Stimulated activated CD4-positive, alpha-beta T cell treated with anti-CD3 and anti-CD28 coated beads, Interleukin-15, amount 100 ng/mL, for 1 hour (primary cell): ENCODE measurements at places on chromosomes 3 and 15.

GRCh38 chr3:122942239-122942638 lies 85.3 kb downstream of the SEMA5B start:
- no peak for DNase-seq

GRCh38 chr15:39735120-39735717 lies 47.4 kb downstream of the FSIP1 start:
- DNase-seq: no peak

GRCh38 chr3:23873941-23874340 lies 42.8 kb downstream of the NKIRAS1 start:
- DNase-seq: no peak

- DNase-seq: peak; percentile 26
Observed at GRCh38 chr3:196569003-196569516, 600 bp downstream of the FBXO45 start.

GRCh38 chr15:45587863-45588170 lies 638 bp downstream of the BLOC1S6 start:
- no peak for DNase-seq

GRCh38 chr15:80619680-80620079 lies 75.4 kb upstream of the ABHD17C start:
- DNase-seq: no peak

- DNase-seq: no peak
Observed at GRCh38 chr15:41309226-41309905, 23.0 kb downstream of the OIP5 start.

DNA sequence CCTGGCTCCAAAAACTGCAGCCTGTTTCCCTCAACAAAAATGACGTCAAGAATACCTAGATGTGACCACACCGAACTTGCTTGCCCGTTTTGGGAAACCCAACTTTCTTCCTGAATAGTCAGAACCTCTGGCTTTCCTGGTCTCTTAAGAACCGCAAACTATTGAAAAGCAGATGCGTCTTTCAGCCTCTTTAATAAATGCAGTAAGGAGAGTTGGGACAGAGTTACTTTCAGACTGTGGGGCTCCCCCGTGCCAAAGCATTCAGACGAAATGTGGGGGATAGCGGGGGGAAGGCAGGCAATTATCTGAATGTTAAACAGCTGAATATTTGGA lies 1.2 kb upstream of the PROK2 start:
- no peak for DNase-seq

- no peak for DNase-seq
Observed at GRCh38 chr3:57060089-57060821, at the start of gene SPATA12. TSS of gene SPATA12 (plus strand) at chr3:57060664. CDS start at chr3:57073695, 13,031 bp downstream.

- no peak for DNase-seq
Observed at GRCh38 chr3:124486324-124486723, 243.9 kb upstream of the UMPS start.

DNA sequence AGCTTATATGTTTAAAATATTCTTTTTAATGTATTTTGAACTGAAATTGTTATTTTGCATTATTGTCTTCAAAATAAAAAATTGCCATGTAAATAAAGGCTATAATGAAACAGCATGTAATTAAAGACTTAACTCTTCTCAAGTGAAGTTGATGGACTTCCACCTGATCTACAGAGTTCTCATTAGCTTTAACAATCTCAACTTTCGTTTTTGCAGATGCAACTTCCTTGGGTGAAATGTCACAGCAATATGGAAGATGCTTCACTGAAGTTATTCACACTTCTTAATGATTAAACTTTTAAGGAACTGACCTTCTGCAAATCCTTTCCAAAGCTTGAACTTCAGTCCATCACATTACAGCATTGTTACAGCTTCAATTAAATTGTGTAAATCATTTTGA lies 63.6 kb downstream of the OSTN start:
- no peak for DNase-seq

DNA sequence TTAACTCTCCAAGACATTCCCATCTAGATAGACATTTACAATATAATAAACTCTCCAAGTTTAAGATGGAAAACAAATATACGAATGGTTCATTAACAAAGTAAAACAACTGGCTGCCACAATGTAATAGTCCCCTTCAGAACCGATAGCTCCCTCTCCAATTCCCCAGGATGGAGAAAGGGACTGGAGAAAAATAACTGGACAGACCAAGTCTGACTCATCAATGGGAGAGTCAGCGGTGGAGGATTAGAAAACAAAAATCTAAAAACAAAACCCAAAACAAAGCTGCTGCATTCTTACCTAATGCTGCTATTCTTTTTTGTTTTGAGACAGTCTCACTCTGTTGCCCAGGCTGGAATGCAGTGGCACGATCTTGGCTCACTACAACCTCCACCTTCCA lies 468.1 kb downstream of the SHQ1 start:
- no peak for DNase-seq

- DNase-seq: no peak
Observed at GRCh38 chr15:97623091-97623661, 337.3 kb upstream of the ARRDC4 start.

- DNase-seq: no peak
Observed at GRCh38 chr15:96330064-96330449, 443 bp upstream of the NR2F2 start.

DNA sequence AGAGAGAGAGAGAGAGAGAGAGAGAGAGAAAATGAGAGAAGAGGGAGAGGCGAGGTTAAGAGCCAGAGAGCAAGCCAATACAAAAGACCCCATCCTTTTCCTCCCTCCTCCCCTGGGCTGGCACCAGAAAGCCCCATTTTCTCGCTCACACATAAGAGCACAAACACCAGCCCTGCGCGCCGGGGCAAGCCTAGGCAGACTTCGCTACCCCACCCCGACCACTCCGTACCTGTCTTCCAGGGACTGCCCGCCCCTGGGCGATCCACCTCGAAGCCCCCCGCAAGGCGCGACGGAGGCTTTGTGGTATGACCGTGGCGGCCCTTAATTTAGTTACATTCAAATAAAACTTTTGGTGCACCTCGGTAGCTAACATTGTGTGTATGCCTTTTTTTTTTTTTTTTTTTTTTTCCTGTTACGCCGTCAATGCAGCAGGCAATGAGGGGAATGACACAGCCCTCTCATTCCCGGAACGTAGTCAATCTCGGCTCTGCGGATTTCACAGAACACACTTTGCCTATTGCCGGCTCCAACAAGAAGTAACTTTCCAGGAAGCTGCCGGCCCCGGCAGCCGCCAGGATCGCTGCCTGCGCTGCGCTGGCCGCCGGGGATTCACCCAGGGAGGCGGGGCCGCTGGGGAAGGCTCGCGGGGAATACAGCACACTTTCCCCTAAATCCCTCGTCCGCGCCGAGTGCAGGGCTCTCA lies 7.7 kb downstream of the BCL6 start:
- peak; percentile 44 for DNase-seq

DNA sequence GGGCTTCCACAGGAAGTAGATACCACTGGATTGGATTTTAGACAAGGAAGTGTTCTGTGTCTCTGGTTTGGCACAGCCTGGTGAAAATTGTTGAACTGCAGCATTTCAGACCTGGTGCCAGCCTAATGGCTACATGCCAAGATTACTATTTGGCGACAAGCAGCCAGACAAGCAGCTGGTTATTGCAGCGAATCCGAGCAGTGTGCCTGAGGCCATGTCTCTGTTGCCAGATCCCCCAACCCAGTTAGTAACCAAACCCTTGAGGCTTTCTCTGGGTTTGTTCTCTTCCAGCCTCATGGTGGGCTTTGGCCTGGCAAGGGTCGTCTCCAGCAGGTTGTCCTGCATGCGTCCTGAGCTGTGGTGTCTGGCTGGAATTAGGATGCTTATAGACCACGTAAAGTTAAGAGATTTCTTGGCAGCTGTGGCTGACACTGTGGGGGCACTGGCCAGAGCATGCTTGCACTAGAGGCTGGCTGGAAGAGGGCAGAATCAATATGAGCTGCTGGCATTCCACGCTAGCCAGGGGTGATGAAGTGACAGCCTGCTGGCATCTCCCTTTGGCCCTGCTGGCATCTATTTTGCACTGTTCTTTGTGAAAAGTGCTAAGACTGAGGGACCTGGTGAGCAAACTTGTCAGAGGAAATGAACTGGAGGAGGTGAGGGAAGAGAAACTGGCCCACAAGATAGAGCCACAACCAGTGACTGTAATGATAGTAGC lies 172.6 kb downstream of the RBMS3 start:
- DNase-seq: no peak
